ENCODE measurements at places on chromosomes 5 and 9.

DNA sequence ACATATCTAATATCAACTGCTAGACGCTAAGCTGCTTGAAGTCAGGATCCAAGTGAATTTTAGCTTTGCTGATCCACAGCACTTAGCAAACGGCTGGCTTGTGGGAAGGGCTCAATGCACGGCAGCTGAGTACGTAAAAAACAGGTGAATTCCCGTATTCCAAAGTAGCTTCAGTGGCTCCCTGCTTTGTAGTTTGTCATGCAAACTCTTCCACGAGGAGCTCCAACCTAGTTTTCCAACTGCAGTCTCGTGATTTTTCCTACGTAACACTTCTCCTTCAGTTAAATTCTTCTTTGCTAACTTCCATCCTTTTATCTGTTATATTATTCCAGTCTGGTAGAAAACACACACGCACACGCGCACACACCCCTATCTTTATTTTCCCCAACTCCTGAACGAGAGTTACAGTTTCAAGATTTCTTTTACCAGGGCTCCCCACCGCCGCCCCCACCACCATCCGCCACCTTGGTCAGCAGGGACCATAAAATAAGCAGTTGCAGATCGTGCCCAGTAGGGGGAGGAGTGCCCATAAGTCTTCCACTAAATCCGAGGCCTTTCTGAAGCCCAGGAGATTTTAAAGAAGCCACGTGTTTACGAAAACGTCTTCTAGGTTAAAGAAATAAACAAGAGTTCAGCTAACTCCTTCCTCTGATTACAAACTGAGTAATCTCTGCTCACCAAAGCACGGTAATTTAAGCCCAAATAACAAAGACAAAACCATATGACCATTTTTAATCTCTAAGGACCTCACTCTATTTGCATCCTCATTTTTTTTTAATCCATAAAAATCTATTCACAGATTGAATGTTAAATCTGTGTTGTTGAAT is 34.8 kb upstream of the TRIO start:
- peak; percentile 46 for DNase-seq

GRCh38 chr5:60010328-60010727 is 116.8 kb upstream of the PDE4D start:
- no peak for DNase-seq

DNA sequence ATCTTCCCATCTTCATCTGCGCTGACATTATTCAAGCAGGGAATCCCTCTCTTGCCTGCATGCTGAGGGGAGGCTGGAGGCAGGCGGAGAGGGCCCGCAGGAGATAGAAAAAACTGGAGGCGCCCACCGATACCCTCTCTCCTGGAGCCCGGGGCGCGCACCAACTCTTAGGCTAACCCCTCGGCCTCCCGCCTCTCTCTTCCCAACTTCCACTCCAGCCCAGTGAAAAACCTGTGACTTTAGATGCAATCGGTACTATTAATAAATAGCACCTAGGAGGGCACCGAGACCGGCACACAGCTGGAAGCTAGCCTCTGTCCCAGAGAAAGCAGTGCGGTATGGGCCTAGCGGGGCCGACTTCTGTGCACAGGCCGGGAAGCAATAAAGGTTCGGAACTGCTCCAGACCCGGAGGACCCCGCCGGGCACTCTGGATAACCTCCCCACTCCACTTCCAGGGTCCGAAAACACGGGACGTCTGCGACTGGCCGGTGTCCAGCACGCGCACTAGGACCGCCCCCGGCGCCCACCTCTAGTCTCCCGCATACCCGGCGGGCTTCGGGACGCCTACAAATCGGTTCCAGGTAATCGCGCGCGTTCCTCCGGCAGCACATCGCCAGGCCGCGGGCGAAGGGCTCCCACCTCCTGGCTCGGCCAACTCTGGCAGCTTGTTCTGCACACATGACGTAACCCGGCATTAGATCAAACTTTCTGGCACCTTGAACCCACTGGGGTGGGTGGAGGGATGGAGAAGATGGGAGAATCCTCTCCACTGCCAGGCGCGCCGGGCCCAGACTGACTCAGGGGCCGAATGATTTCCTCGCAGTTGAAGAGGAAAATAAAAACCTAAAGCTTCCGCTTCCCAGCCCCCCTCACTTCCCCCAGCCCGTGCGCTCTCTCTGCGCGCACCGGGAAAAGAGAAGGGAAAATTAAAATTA is 1.4 kb downstream of the EFNA5 start:
- no peak for DNase-seq

DNA sequence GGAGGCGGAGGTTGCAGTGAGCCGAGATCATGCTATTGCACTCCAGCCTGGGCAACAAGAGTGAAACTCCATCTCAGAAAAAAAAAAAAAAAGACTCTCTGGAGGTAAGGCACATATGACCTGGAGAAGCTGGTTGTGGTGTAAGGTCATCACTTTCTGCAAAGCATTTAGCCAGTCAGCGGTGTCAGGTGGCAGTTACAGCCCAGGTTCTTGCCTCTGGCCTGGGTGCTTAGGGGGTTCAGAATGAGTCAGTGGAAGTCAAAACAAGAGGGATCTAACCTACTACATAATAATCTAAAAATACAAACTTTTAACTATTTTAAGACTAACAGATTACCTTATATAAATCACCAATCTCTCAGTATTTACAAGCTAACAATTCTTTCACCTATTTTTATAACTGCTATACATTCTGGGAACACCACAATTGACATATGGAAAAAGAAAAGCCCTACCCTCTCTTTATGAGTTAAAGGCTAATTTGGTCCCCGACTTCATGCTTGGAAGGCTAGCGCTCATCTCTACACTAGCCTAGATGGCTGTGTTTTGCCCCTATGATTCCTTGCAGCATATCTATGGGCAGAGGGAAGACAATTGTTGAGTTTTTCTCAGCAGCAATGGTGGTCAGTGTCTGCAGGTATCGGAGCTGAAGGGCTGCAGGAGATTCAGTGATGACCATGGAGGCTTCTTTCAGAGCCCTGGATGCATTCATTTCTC is 29.2 kb downstream of the STOM start:
- DNase-seq, result no peak

DNA sequence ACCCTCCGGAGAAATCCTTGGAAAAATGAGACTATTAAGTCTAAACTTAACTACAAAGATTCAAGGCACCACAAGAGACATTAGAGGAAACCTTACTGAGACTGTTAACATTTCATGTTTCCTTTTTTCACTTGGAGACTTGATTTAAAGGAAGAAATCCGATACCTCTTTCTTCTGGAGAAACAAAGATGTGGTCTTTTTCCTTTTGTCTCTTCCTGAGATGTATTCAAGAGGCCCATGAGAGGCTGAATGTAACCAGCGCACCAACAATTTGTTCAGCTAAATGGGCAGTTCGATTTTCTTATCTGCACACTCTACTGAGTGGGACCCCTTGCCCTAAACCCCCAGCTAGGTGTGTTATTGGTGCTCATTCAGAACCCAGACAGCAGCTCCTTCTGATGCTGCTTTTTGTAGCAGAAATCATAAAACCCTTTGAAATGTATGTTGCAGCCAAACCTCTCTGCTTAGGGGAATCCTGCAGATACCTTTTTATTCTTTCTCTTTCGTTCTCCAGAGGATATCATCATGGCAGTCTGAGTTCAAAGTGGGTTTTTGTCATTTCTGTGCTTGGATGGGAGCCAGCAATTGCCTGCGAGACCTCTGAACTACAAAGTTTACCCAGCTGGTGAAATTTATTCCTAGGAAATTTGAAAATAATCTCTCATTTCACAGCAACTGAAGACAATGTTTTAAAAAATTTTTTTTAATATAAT is 41.9 kb upstream of the ACTBL2 start:
- DNase-seq, result no peak

- no peak for DNase-seq
Measured at GRCh38 chr9:75904364-75904763, 13.9 kb downstream of the PCSK5 start.

DNA sequence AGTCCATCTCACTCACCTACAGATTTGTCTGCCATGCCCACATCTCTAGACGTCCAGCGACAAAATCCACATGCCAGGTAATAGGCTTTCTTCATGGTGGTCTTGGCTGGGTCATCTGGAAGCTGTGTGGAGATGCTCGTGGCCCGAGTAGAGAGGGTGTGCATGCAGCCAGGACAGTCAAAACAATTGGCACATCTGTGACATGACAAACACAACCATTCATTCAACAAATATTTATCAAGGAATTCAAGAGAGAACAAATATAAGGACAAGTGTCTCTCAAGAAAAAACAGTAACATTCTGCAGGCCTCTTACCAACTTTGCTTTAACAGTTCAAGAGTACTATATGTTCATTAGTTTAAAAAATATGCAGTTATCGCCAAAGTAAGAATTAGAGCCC is 5.4 kb downstream of the DCTN4 start:
- DNase-seq, result no peak

DNA sequence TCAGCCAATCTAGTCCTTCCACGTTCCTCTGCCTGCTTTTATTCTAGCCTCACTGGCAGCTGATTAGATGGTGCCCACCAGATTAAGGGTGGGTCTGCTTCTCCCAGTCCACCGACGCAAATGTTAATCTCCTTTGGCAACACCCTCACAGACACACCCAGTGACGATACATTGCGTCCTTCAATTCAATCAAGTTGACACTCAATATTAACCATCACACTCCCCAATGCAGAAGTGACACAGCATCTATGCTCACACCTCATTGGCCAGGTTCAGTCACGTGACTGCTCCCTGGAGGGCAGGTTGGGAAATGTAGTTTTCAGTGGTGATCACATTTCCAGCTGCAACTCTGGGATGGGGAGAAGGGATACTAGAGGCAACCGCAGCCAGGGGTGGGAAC is 13.0 kb downstream of the SUSD3 start:
- peak; percentile 45 for DNase-seq

DNA sequence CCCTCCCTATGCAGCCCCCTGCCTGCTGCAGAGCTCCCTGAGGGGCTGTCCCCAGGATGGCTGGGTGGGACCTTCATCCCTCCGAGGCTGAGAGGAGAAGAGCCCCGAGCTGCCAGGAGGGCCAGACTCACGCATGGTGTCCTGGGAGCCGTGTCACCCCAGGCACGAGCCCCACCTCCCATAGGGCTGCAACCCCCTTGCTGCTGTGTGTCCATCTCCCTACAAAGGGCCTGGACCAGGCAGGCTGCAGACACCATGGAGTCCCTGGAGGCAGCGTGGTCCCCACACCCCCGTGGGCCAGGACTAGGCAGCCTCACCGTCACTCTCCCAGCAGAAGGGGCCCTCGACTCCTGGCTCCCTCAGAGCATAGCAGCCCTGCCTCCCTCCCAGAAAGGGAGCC is 11.2 kb upstream of the SEC16A start:
- no peak for DNase-seq

- no peak for DNase-seq
Measured at GRCh38 chr5:32542216-32543059, 42.9 kb upstream of the SUB1 start.

DNA sequence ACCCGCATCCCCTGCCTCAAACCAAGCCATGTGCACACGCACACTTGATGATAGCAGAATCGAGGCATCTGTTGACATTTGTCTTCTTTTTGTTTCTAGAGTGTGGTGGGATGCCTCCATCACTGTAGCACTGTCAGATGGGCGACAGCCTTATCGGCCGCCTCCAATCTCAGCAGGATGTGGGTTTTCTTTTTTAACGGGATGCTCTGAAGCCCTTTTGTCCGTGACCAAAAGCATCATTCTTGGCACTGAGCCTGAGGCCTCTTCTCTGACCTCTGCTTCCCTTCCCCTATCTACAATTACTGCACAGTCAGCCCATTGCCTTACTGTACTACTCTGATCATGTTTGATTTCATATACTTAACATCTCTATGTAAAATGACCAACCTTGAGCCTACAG is 78.3 kb downstream of the LMNB1 start:
- no peak for DNase-seq

- no peak for DNase-seq
Measured at GRCh38 chr5:43491326-43491725, 7.7 kb upstream of the TMEM267 start.

GRCh38 chr5:54109626-54110330 is 200.6 kb downstream of the ARL15 start:
- DNase-seq, result no peak

- DNase-seq, result no peak
Measured at GRCh38 chr9:70935856-70936255, 185.6 kb downstream of the TRPM3 start.

DNA sequence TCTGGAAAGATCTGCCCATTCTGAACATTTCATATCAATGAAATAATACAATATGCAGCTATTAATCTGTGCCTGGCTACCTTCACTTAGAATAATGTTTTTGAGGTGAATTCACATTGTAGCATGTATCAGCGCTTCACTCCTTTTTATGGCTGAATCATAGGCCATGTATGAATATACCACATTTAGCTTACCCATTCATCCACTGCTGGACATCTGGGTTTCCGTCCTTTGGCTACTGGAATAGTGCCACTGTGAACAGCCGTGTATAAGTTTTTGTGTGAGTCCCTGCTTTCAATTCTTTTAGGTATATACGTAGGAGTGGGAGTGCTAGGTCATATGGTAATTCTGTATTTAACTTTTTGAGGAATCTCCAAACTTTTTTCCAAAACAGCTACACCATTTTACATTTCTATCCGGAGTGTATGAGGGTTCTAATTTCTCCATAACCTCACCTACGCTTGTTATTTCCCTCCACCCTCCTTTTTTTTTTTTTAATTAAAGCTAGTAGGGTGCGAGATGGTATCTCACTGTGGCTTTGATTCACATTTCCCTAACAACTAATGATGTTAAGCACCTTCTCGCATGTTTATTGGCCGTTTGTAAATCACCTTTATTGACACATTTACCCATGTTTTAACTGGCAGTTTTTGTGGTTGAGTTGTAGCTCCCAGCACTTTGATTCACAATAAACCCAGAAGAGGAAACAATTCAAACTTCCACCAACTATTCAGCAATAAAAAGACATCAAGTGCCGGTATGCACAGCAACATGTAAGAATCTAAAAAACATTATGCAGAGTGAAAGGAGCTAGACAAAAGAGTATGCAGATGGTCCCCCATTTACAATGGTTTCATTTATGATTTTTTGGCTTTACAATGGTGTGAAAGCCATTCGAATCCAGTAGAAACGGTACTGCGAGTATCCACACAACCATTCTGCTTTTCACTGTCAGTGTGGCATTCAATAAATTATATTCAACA is 8.1 kb downstream of the SEMA4D start:
- no peak for DNase-seq

- no peak for DNase-seq
Measured at GRCh38 chr9:95224376-95225019, 93.0 kb downstream of the FANCC start.

DNA sequence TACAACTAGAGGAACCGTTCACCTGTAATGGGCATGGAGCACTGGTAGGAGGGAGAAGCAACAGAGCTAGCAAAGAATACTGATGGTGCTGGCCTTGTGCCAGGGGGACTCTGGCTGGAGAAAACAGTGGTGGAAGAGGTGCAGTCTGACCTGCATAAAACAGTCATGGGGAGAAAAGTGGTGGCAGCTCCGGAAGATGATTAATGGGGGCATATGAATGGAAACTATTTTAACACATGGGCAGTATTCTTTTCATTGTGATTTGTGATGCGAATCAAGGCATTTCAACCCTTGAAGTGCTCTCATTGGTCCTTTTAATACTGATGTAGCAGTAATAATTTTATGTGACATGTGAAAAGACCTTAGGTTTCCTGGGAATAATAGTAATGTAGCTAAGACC is 219.6 kb downstream of the ADAMTS6 start:
- no peak for DNase-seq

- DNase-seq, result no peak
Measured at GRCh38 chr5:103829585-103829984, 267.0 kb upstream of the NUDT12 start.

Measured in SW480 (cell line).